NCI-H510A treated with DMSO at 0.1 percent for 48 hours (cell line): ENCODE measurements at places on chromosomes 11 and 22.
A peak's percentile ranks its signal among the peaks of the same experiment; 100 is the strongest.

DNA sequence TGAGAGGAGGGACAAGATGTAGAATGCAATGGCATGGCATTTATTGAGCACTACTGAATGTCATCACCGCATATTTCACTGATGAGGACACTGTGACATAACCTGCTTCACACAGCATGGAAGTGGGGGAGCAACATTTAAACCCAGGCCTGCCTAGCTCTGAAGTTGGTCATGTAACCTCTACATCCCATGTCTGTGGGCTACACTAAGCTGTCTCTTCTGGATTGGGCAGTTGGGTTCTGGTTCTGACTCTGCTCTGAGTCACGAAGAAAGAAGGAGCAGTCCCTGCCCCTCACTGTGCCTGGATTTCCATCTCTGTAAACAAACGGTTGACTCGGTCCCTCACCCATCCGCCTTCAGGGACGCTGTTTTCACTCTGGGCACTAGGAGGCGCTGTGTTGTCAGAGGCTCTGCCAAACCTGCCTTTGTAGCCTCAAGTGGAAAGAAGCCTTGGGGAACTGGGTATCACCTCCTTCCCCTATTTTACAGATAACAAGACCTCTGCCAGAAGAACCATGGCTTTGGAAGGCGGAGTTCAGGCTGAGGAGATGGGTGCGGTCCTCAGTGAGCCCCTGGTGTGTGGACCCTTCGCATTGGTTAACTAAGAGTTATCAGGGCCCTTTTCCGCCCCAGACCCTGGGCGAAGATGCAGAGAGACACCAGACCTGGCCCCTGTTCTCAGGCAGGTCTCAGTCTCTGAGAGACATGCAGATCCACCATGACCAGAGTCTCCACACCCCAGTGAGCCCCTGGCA, 12.7 kb upstream of the ARHGEF17 start:
- DNase-seq = peak; percentile 81

DNA sequence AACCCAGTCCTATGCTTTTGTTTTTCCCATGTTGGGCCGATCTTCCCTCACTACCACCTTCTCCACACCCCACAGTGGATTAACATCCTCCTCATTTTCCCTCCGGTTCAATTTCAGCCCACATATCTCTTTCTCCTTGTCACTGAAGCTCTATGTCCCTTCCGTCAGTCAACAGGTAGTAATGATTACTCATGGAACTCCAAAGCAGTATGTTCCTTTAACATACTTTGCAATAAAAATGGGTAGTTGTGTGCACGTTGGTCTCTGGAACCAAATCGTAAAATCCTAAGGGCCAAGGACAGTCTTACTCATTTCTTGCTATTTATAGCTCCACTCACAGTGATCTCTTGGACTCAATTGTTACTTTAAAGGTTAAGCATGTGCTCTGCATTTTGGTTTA, 20.2 kb downstream of the AMOTL1 start:
- DNase-seq = no peak

DNA sequence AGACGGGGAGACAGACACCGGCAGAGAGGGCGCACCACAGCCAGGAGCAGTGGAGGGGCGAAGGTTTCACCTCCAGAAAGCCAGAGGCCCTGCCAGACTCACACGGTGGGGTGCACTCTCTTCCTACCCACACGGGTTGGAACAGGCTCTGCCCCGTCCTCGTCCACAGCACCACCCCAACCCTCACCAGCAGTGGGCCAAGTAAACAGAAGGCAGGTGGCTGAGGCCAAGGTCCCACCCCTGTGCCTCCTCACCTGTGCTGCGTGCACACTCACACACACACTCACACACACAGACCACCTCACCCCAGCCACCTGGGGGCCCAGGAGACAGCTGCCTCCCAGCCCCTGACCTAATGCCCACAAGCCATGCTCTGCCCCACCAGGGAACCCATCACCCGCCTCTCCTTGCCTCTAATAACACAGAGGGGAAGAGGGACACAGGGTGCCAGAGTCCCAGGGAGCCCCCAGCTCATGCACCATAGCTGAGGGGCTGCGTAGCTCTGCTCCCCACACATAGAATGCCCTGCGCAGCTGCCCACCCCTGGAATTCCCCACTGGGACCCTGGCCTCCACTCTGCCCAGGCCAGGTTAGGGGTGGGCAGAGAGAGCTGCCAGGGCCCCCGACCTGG, 3.1 kb downstream of the CYB5R3 start:
- peak; percentile 8 for DNase-seq

GRCh38 chr22:43550672-43551071, 138.9 kb downstream of the MPPED1 start:
- DNase-seq = no peak

DNA sequence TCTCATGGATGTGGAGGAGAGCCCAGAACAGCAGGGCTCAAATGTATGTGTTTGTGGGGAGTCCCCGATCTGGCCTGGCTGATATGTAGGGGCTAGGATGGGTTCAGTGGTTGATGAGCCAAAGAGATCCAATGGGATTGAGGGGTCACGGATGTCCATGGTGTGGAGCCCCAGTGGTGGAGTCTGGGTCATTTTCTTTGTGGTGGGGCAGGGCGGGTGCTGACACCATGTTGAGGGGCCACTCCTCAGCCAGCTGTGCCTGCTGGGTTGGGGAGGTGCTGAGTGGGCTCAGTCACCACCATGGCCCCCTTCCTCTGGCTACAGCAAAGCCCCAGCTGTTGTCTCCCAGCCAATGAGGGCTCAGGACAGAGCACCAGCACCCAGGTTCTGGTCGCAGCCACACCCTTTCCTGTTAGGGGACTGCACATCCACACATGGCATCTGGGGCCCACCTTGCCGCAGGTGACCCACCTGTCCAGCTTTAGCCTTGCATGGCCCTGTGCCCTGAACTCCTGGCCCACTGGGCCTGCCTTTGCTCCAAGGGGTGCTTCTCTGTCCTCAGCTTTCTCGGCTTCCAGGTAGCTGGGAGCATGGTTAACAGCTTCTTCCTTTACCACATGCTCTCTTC, 3.2 kb upstream of the GNAZ start:
- DNase-seq = no peak

- DNase-seq = no peak
These were observed 23.2 kb downstream of the DERL3 start for GRCh38 chr22:23815541-23816155.

GRCh38 chr11:103871923-103872551, 164.4 kb upstream of the DDI1 start:
- no peak for DNase-seq

GRCh38 chr11:98358551-98358950, 662.2 kb upstream of the CNTN5 start:
- no peak for DNase-seq

DNA sequence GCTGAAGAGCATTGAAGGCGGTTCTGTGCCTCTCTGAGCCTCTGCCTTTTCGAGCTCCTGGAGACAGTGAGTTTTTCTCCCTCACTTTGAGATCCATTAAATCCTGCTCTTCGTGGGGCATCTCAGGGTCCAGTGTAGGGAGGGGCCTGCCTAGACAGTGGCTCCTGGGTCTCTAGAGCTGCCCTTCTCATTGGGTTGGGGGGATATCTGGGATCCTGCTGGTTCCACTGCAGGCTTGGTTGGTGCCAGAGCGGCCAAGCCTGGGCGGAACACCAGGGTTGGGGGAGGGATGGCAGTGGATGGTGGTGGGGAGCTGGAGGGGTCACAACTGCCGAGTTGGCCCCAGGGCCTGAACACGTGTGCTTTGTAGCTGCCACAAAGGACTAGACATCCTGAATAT, 52.2 kb upstream of the CARS1 start:
- DNase-seq = no peak
